ENCODE measurements at places on chromosomes 2 and 18.

- DNase-seq: no peak
- H3K36me3 ChIP-seq: peaks cover 70% of the 10 kb centered on the region
- no peaks in the 10 kb centered on the region for H3K27me3 ChIP-seq
- peak overlapping the region; percentile 33 for H3K27ac ChIP-seq
- H3K4me3 ChIP-seq: no peak overlapping the region
Observed at GRCh38 chr18:9123520-9123919, 13.1 kb upstream of the ANKRD12 start.

- H3K27ac ChIP-seq: no peak overlapping the region
- no peaks in the 10 kb centered on the region for H3K4me1 ChIP-seq
- H3K36me3 ChIP-seq: peaks cover 57% of the 10 kb centered on the region
- DNase-seq: no peak
- H3K4me3 ChIP-seq: no peak overlapping the region
Observed at GRCh38 chr2:222594679-222595078, 61.2 kb downstream of the FARSB start.

- H3K36me3 ChIP-seq: no peaks in the 10 kb centered on the region
- H3K27me3 ChIP-seq: no peaks in the 10 kb centered on the region
- no peak for DNase-seq
- no peak overlapping the region for H3K27ac ChIP-seq
- H3K4me3 ChIP-seq: no peak overlapping the region
Observed at GRCh38 chr2:20209373-20210109, 15.4 kb downstream of the SDC1 start.

DNA sequence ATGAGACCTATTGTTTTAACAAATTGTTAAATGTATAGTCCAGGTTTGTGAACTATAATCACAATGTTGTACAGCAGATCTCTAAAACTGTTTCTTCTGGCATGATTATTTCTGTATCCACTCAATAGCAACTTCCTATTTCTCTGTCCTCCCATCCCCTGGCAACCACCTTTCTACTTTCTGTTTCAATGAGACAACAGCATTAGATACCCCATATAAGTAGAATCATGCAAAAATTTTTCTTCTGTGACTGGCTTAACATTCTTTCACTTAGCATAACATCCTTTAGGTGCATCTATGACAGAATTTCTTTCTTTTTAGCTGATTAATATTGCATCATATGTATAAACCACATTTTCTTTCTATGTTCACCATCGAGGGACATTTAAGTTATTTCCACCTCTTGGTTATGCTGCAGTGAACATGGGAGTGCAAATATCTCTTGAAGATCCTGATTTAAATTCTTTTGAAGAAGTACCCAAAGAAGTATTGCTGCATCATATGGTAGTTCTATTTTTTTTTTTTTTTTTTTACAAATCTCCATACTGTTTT, 713.5 kb downstream of the LRP1B start:
- H3K36me3 ChIP-seq: no peaks in the 10 kb centered on the region
- H3K4me3 ChIP-seq: no peak overlapping the region
- H3K27ac ChIP-seq: no peak overlapping the region
- H3K27me3 ChIP-seq: no peaks in the 10 kb centered on the region

- H3K27ac ChIP-seq: no peak overlapping the region
- no peaks in the 10 kb centered on the region for H3K36me3 ChIP-seq
- no peaks in the 10 kb centered on the region for H3K27me3 ChIP-seq
- DNase-seq: no peak
- peaks cover 5% of the 10 kb centered on the region for H3K4me1 ChIP-seq
Observed at GRCh38 chr18:12593866-12594265, 64.0 kb downstream of the SPIRE1 start.

DNA sequence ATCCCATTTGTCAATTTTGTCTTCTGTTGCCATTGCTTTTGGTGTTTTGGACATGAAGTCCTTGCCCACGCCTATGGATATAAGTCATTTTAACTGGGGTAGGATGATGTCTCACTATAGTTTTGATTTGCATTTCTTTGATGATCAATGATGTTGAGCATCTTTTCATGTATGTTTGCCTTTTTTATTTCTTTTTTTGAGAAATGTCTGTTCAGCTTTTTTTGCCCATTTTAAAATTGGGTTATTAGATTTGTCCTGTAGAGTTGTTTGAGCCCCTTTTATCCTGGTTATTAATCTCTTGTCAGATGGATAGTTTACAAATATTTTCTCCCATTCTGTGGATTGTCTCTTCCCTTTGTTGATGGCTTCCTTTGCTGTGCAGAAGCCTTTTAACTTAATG, 75.3 kb downstream of the COMMD1 start:
- no peak overlapping the region for H3K4me3 ChIP-seq
- peaks cover 6% of the 10 kb centered on the region for H3K4me1 ChIP-seq
- H3K27me3 ChIP-seq: no peaks in the 10 kb centered on the region
- no peak overlapping the region for H3K27ac ChIP-seq
- DNase-seq: no peak

DNA sequence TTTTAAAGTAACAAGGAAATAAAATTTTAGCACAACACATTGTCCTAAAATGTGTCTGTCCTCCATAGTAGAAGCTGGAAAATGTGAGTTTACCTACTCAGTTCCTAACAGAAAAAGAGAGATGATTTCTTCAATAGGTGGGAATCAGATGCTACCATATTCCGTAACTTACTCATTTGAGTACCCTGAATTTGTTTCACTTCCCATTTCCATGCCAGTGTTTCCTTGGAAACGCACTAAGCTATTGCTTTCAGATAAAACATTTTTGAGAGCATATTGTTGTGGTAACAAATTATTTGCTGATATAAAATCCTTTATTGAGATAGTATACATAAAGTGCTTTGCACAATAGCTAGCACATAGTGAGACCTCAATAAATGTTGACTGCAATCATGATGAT, 137.5 kb upstream of the BARD1 start:
- H3K4me3 ChIP-seq: no peak overlapping the region
- no peaks in the 10 kb centered on the region for H3K4me1 ChIP-seq
- H3K27ac ChIP-seq: no peak overlapping the region
- no peaks in the 10 kb centered on the region for H3K27me3 ChIP-seq

- H3K4me3 ChIP-seq: no peak overlapping the region
- H3K4me1 ChIP-seq: peaks cover 23% of the 10 kb centered on the region
- peaks cover 3% of the 10 kb centered on the region for H3K36me3 ChIP-seq
- DNase-seq: no peak
- H3K27ac ChIP-seq: no peak overlapping the region
Observed at GRCh38 chr2:240425697-240426096, 9.8 kb upstream of the GPC1 start.

- H3K27me3 ChIP-seq: no peaks in the 10 kb centered on the region
- DNase-seq: no peak
Observed at GRCh38 chr18:39455285-39455684, 1889.7 kb upstream of the CELF4 start.

- H3K4me3 ChIP-seq: peak overlapping the region; percentile 95
- H3K27me3 ChIP-seq: no peaks in the 10 kb centered on the region
- no peaks in the 10 kb centered on the region for H3K36me3 ChIP-seq
Observed at GRCh38 chr2:64750817-64751285, 97.1 kb upstream of the SERTAD2 start.

- DNase-seq: no peak
- H3K27ac ChIP-seq: no peak overlapping the region
- H3K36me3 ChIP-seq: no peaks in the 10 kb centered on the region
Observed at GRCh38 chr2:187581125-187581896, 27.1 kb upstream of the TFPI start.

- peak overlapping the region; percentile 100 for H3K27ac ChIP-seq
- DNase-seq: peak; percentile 43
- H3K4me3 ChIP-seq: peak overlapping the region; percentile 100
Observed at GRCh38 chr2:152716805-152717227, 445 bp downstream of the PRPF40A start.

Measured in activated CD4-positive, alpha-beta memory T cell treated with anti-CD3 and anti-CD28 coated beads for 36 hours (primary cell).